ENCODE measurements at places on chromosomes 7 and 10.

GRCh38 chr10:113970641-113971040 lies 73.0 kb upstream of the ADRB1 start:
- DNase-seq, result no peak

DNA sequence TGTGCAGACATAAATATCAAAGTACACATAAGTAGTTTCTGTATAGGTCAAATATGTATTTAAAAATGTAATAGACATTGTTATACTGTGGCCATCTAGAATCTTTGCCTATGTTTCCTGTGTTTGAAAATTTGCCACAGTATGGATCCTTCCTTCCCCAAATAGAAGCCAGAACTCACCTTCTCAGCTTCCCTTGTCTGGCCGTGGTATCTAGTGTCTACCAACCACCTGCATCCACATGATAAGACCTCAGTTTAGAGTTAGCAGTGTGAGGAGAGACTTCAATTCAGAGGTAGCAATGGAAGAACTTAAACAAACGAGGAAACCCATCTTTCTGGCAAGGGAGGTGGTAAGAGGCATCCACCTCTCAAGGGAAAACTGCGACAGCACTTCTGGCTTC lies 4.9 kb downstream of the TRDMT1 start:
- no peak for DNase-seq

- no peak for DNase-seq
Measured at GRCh38 chr10:114753126-114753525, 68.5 kb upstream of the FHIP2A start.

DNA sequence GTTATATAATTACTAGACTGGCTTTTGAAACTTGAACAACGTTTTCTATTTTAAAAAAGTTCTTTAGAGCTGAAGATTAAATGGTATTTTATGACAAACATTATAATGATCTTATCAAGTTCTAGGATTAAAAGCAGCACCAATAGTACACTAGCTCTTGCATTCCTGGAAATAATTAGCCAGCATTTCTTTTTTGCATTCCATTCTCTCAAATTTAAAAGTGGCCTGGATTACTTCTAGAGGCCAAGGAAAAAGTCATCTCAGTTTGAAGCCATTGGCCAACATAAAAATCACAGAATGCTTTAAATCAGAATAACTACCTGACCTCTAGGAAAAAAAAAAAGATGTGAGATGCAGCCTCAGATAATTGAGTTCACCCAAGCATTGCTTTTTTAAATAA lies 1326.4 kb upstream of the SORCS1 start:
- no peak for DNase-seq

- DNase-seq, result no peak
Measured at GRCh38 chr10:61929555-61929954, 28.1 kb downstream of the ARID5B start.

DNA sequence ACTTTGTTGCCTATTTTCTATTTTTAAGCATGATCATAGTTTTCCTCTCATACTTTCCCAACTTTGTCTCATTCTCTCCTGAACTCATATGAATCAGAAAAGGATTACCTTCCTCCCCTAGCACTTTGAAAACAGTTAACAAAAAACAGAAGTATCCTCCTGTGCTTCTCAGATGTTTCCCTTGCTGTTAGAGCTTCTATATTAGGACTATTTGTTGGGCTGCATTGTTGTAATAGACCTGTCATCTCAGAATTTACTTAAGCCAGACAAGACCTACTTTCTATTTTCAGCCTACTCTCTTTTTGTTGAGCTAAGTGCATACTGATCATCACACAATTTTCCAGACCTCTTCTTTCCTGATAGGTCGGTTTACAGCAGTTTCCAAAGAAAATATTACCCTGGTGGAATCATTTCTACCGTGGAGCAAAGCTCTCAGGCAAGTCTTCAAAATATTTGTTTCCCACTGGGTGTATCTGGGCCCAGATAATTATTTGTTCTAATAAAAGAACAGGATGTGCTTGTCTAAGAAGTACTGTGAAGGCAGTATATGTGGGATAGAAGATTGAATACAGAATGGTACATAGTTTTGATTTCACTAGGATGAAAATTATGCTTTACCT lies 411.9 kb upstream of the KLF6 start:
- DNase-seq, result no peak

- no peak for DNase-seq
Measured at GRCh38 chr10:22693371-22693784, 21.0 kb downstream of the PIP4K2A start.
